Peyer's patch (tissue), 4 donors: ENCODE measurements at places on chromosomes 12 and 14.

DNA sequence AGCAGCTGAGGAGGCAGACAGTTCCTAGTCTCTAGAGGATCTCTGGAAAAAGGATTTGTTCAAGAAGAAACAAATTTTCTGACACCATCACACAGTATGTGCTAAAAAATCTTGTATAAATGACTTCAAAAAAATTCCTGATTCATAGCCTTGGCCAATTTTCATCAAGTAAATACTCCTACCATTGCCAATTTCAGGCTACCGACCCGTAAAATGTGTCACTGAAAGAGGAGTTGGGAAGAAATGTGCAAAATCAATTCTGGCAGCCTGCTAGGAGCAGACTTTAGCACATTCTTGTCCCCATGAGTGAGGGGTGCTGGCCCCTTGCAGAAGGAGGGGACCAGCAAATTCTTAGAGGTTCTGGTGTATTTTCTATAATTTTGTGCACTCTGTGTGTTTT is 109.4 kb downstream of the TMEM30B start:
- H3K36me3 ChIP-seq: no peaks in the 10 kb centered on the region
- no peaks in the 10 kb centered on the region for H3K27me3 ChIP-seq
- H3K4me3 ChIP-seq: no peak overlapping the region
- no peaks in the 10 kb centered on the region for H3K4me1 ChIP-seq
- no peak overlapping the region for H3K27ac ChIP-seq

DNA sequence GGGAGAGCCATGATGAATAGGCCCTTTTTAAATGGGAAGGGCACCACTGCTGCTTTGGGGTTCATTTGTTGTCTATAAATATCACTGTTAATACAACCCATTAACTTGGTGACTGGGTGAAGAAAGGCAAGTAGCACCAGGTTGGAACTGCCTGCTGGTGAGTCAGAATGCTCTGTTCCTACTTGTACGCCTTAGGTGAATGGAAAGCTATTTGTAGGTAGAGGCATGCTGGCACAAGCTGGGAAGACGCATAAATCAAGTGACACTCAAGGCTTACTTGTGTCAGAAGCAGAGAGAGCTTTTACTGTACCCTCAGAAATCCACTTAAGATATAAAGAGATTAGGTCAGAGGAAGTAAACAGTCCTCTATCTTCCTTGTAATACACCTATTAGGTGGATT is 142.5 kb downstream of the TMX1 start:
- no peaks in the 10 kb centered on the region for H3K4me1 ChIP-seq
- no peak overlapping the region for H3K27ac ChIP-seq
- H3K4me3 ChIP-seq: no peak overlapping the region
- no peak for DNase-seq
- no peaks in the 10 kb centered on the region for H3K36me3 ChIP-seq

DNA sequence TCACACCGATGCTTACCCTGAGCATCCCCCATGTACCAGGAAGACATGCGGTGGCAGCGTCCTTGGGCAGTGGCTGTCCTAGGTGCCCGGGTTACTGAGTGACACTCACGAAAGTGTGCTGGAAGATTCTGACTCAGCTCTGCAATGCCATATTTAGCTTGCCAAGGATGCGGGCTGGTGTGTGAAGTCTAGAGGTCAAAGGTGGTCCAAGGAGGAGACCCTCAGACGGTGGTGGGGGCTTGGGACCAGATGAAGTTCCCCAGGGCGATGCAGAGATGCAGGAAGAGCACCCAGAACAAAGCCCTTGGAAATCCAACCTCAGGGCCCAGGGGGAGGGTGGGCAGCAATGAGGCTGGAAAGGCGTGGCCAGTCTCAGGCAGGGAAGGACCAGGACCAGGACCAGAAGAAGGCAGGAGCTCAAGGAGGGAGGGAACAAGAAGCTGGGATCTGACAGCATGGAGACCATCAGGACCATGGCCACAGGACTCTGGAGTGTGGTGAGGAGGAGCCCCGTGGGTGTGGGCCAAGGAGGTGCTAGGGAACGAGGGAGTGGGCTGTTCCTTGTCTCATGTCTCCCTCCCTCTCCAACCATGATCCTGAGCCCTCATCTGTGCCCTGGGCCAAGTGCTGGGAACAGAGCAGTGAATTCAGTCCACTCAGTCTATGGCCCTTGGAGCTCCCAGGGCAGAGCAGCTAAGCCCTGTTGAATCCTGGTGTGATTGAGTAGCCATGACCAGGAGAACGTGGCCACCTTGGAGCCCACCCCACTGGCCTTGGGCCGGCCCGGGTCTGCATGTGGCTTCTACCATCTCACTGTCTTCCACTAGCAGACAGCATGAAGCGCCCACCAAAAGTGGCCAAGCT is 310.1 kb upstream of the DIO3 start:
- no peak overlapping the region for H3K4me3 ChIP-seq
- DNase-seq: no peak
- H3K27me3 ChIP-seq: no peaks in the 10 kb centered on the region
- H3K4me1 ChIP-seq: no peaks in the 10 kb centered on the region

- no peaks in the 10 kb centered on the region for H3K27me3 ChIP-seq
- no peak overlapping the region for H3K27ac ChIP-seq
- H3K4me1 ChIP-seq: peaks cover 3% of the 10 kb centered on the region
- no peak overlapping the region for H3K4me3 ChIP-seq
- DNase-seq: no peak
- no peaks in the 10 kb centered on the region for H3K36me3 ChIP-seq
Measured at GRCh38 chr12:68370006-68370590, 37.9 kb upstream of the MDM1 start.

DNA sequence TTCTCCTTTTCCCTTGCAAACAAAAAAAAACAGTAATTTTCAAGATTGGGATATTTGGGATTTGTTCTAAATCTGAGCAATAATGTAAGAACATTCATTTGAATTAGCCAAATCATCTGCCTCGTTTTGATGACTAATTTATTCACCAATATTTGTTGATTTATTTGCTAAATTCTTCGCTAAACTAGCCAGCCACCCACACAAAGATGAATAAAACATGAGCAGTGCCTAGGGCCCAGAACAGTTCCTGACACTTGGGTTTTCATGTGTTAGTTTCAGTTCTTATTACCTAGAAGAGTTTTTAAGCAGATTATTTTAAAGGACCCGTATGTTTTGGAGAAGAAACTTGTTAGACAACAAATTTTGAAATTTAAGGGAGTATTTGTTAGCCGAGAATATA is 1.4 kb downstream of the ETNK1 start:
- no peaks in the 10 kb centered on the region for H3K36me3 ChIP-seq
- peak overlapping the region; percentile 99 for H3K27ac ChIP-seq
- H3K27me3 ChIP-seq: no peaks in the 10 kb centered on the region
- no peak for DNase-seq
- H3K4me1 ChIP-seq: peaks cover 7% of the 10 kb centered on the region

DNA sequence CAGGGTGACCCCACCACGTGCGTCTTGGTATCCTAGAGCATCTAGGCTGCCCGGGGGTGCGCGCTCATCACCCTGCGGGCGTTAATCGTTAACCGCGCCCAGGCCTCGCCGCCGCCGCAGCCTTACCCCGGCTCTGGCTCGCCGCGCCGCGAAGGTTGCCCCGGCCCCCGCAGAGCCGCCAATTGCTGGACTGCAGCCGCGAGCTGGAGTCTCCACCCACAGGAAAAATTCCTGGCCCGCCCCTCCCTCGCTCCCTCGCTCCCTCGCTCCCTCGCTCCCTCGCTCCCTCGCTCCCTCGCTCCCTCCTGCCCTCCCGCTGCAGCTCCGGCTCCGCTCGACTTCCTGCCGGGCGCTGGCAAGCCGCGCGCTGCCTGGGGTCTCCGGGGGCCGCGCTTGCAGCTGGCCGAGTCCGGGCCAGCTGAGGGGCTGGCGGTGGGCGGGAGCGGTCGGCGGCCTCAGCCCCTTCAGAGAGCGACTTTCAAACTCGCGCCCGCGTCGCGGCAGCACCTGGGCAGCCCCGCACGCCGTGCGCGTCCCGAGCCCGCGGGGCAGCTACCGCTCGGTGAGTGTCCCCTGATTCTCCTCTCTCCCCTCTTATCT is at the start of gene PLEKHG3:
TSS of gene PLEKHG3 (plus strand) at position 282 of the 600 bp plus-strand sequence. CDS start 23,208 bp downstream, outside the sequence.
- H3K27ac ChIP-seq: peak within 1 kb of the TSS; percentile 79
- no peaks in the 10 kb centered on the region for H3K36me3 ChIP-seq
- H3K4me3 ChIP-seq: peak within 1 kb of the TSS; percentile 49
- DNase-seq: no peak
- H3K27me3 ChIP-seq: no peaks in the 10 kb centered on the region
